ENCODE measurements at places on chromosomes 7 and 10.

DNA sequence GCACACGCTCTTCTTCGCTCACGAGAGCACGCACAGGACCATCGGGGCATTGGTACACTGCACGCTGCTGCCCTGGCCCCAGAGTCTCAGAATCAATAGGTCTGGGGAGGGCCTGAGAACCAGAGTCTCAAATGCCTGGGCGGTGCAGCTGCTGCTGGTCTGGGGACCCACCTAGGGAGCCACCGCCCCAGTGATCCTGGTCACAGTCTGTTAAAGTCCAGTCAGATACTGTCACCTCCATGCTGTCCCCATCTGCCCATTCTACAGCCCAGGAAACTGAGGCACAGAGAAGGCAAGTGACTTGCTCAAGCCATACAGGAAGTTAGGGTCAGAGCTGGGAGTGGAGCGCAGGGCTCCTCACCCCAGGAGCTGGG lies 38.0 kb downstream of the ZCCHC24 start:
- DNase-seq, result no peak

DNA sequence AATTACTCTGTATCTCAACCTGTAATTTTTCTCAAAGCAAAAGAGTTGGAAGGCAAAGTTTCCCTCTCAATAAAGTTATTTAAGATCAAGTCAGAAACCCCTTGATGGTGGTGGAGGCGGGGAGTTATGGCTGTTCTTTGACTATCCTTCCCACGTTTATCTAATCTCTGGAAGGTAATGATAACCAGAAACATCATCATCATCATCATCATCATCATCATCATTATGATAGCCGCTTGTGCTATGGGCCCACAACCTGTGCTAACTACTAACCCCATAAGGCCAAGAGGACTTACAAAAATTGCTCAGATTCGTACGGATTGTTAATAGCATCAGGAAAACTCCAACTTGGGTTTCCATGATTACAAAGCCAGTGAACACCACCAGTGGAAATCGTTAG lies 502.3 kb downstream of the SH2D4B start:
- DNase-seq, result no peak

DNA sequence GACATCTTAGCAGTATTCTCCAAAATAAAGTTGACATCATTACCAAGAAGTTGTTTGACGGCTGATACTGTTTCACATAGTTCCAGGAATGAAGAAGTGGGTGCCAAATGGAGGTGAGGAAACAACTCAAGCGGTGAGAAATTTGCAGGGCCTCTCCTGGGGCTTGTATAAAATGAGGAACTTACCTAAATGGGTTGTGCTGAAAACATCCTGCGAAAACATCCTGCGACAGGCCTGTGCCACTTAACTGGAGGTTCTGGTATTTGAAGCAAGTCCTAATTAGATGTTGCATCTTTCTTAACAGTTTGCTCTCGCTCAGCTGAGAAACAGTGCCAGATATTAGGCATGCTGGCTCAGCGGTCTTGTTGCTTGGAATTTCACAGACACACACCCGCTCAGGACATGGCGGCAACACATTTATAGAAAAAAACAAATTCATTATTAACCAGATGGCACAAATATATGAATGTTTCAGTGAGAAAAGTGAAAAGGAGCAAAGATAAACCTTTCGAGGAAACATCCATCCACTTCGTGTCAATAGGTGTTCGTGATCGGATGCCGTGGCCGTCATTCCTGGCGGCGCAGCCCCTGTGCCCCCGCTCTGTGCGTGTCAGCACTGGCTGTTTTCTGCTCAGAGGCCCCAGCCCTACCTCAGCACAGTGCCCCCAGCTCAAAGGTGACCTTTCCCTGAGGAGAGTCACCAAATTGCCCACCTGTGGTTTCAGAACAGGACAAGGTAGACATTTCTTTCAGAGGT lies 48.1 kb downstream of the CDC123 start:
- DNase-seq, result no peak

GRCh38 chr7:16739863-16740622 lies 13.5 kb upstream of the TSPAN13 start:
- DNase-seq, result peak; percentile 55

DNA sequence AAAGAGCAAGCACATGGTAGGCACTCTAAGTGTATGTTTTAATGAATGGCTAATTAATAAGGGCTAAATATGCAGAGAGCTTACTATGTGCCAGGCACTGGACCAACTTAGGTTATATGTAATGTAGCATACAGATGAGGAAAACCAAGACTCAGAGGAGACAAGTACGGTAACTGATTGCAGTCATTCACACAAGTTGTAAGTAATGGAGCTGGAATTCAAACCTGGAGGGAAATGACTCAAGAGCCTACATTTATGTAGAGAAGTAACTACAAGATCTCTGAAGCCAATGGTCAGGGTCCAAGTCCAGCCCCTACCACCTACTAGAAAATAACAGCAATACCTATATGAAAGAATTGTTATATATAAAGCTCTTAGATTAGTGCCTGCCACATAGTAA lies 97.3 kb upstream of the KCNIP2 start:
- no peak for DNase-seq

DNA sequence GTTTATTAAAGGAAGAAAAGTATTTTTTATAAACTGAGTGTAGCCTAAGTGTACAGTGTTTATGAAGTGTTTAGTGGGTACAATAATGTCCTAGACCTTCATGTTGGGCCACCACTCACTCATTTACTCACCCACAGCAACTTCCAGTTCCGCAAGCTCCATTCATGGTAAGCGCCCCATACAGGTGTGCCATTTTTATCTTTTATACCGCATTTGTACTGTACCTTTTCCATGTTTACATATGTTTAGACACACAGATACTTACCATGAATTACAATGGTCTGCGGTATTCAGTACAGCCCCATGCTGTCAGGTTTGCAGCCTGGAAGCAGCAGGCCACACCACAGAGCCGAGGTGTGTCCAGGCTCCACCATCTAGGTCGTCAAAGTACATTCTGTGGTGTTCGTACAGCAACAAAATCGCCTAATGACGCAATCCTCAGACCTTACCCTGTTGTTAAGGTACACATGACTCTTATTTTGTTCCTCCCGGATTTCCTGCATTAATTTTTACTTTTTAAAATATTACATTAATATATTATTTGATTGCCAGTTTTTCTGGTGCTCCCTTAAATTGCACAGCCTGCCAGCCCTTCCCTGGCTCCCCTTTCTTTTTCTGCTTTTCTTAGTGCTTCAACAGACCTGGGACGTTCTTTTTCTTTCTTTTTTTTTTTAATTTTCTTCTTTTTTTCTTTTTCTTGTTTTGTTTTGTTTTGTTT lies 881 bp upstream of the SSBP1 start:
- DNase-seq, result no peak

GRCh38 chr7:135773464-135773863 lies 24.9 kb upstream of the FAM180A start:
- no peak for DNase-seq

- no peak for DNase-seq
Observed at GRCh38 chr10:12509016-12509793, 159.9 kb downstream of the CAMK1D start.

- DNase-seq, result no peak
Observed at GRCh38 chr7:29281782-29282541, 87.4 kb downstream of the CHN2 start.

GRCh38 chr7:92837000-92837749 lies 802 bp upstream of the CDK6 start:
- no peak for DNase-seq

GRCh38 chr7:134120405-134120804 lies 6.7 kb upstream of the LRGUK start:
- DNase-seq, result no peak

DNA sequence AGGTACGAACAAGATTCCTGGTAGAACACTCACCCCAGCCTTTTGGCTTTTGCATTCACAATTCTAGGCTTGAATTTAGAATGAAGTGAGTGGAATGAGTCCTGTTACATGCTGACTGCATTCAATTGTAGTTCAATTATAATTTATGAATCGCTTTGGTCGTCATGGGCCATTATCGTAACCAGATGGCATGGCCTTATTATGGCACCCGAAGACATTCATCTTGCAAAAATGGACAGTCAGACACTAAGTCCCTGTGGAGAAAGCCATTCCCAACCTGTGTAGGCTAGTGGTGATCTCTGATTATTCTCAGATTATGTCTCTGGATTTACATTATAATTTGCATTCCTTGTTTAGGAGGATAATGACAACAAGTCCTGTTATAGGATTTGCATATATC lies 292.4 kb upstream of the NPSR1 start:
- no peak for DNase-seq

DNA sequence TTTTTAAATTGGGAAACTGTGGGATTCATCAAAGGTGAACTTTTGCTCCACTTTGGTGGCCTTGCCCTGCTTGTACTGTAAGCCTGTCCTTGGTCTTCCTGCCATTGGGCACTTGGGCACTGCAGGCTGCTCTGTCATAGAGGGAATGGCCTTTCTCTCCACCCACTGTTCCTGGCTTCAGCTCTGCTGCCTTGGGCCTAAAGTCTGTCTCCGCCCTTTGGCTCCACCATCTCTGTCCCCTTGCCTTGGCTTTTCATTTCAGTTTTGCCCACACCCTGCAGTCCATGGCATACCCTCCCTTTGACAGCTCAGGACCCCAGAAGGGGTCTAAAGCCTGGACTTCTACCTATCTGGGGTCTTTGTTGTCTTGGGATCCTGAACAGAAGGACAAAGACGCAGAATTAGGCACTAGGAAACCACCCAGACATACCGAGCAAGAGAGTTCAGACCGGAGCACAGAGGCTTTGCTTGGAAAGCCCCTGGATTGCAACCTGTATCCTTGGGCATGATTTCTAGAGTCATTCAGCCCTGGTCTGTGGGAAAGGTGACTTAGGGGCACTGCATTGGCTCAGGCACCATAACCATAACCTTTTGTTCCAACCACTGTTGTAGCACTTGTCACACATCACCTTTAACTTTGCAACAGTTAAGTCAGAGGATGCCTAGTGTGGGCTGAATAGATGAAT lies 5.2 kb upstream of the ARHGAP22 start:
- DNase-seq, result no peak

DNA sequence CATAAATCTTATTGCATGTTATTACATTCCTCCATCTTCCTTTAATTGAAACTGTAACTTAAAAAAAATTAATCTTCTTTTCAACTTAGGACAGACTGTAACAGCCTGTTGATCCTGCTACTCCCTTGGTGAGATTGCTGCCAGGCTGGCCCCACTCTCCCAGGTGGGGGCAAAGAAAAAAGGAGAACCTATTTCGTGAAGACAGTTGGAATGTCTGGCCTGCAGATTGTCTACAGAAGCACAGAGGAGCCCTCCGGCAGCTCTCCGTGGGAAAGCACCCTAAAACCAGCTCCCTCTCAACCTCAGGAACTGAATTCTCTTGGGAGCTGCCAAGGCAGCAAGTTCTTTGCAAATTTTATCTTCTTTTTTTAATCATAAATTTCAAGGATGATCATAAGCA lies 32.8 kb downstream of the GRB10 start:
- DNase-seq, result no peak

DNA sequence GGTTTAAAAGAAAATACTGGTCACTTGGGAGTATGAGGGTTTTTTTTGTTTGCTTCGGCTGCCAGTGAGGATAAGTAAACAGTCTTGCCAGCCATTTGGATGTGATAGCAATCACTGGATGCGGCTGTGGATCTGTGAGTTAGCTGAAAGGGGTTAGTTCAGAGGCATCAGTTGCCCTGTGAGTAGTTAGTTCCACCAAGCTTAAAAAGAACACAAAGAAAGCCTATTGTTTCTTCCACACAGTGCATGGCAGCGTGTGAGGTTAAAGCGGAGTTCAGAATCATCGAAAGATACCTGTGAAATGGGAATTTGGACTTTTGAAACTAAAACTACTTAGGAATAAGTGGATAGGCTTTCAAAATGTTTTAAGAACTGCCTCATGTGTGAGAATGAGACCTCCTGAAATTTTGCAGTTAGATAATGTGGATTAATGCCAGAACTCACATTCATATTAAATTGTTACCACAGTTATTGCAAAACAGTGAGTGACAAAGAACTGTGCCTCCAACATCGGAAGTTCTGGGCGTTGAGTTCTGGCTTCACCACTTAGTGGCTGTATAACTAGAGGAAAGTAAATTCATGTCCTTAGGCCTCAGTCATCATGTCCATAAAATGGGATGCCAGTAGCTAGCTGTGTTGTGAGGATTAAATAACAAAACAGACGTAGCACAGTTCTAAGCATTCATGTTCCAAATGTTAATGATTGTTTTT lies 31.3 kb downstream of the KIAA1217 start:
- DNase-seq, result no peak

GRCh38 chr7:30859940-30860496 lies 51.6 kb upstream of the AQP1 start:
- no peak for DNase-seq

- DNase-seq, result no peak
Observed at GRCh38 chr10:2543974-2544373, 523.4 kb upstream of the PFKP start.

- DNase-seq, result no peak
Observed at GRCh38 chr7:1236831-1237701, 4.4 kb downstream of the UNCX start.

DNA sequence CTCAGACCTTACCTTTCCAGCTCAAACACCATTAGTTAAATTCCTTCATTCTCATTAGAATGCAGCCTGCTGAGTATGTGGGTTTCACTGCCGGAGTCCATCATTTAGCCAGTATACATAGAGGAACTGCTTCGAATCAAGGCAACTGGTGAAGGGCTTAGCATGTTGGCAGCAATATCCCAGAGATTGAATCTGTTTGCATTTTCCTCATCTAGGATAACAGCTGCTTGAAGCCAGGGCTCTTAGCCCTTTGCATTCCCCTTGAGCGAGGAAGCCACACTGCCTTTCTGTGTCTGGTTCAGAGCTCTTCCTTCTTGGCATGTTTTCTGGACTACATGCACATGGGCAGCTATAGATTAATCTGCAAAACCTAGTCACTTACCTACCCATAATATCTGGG lies 14.7 kb downstream of the NODAL start:
- no peak for DNase-seq

- no peak for DNase-seq
Observed at GRCh38 chr10:126598009-126598408, 72.5 kb downstream of the C10orf90 start.

DNA sequence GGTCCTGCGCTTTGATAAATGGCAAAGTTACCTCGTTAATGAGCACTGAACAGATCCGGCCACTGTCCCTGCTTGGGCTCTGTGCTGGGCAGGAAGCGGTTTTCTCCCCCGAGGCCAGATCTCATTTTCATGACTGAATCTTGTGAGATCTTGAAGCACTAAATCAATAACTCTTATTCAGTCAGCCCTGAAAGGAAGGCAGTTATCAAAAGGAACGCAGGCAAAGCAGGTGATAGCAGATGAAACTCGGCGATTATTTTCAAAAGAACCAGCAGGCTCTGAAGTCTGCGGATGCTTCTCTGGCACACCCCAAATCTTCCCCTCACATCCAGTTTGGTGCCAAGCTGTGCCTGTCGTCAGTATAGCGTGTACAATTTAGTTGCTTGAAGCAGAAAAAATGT lies 228.7 kb downstream of the BAMBI start:
- DNase-seq, result no peak

DNA sequence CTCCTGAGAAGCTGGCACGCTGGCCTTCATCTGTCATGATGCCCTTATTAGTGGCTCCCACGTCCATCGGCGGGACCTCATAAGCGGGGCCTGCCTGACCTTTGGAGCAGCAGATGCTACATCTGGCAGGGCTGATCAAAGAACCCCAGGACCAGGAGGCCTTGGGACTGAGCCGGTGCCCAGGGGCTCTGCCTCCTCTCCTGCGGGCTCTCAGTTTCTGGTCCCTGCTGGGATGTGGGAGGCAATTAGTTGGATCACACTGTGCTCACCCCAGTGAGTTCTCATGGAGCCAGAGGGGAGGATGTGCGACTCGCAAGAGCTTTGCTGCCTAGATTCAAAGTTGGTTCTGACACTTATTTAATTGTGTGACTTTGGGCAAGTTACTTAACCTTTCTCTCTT lies 28.7 kb upstream of the SFRP5 start:
- no peak for DNase-seq

Measured in HS-27A (cell line).